ENCODE measurements at places on chromosomes 2 and 18.

- no peak for DNase-seq
Observed at GRCh38 chr2:110946902-110947301, 173.8 kb upstream of the BCL2L11 start.

DNA sequence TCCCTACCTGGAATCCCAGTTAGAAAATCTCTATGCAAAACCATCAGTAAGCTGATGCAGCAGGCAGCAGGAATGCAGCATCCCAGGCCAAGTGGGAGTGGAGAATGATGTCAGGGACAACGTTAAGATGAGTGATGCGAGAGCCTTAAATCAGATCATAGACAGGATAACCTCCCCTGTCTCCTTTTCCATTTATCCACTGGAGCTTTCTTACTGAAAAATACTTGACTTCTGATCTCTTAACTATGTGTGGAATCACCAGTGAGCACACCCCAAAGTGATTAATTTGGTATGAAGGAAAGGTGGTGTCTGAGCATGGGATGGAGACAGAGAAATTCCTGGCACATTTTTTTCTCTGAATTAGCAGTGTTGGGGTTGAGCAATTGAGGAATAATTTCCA lies 98.0 kb downstream of the RND3 start:
- no peak for DNase-seq

- no peak for DNase-seq
Observed at GRCh38 chr18:80143881-80144280, 34.8 kb downstream of the ADNP2 start.

GRCh38 chr2:70212298-70212932 lies 21.6 kb upstream of the C2orf42 start:
- DNase-seq, result no peak

- DNase-seq, result no peak
Observed at GRCh38 chr2:25617948-25618646, 55.3 kb downstream of the DTNB start.

- no peak for DNase-seq
Observed at GRCh38 chr2:178592655-178593054, 112.4 kb downstream of the PLEKHA3 start.

Measured in stimulated activated CD4-positive, alpha-beta T cell treated with anti-CD3 and anti-CD28 coated beads, Interleukin-12 subunit alpha, Interleukin-12 subunit beta, amount 100 ng/mL, for 24 hours (primary cell).